ENCODE measurements at places on chromosomes 2 and 18. TPM values are rescaled to one million over a fixed set of nuclear protein-coding genes. Genes with fewer than 3 reads are reported as not detected.

- DNase-seq: no peak
Observed at GRCh38 chr2:26670931-26671460, 21.5 kb upstream of the KCNK3 start.

DNA sequence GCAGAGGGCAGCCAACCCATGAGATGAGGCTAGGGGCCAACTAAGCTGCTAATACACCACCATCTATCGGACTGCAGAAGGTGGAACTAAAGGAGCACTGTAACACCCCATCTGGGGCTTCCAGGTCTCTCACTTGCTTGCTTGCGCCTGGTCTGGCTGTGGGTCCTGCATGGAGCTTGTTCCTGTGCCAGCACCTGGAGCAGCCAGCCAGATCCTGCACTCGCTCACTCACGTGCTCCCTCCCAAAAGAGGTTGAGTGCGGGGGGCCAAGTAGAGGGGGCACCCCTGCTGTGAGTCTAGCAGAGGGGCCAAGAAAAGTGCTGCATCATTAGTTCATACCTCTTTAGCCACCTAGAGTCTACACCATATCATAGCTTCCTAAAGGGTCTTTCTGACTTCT is 250.9 kb downstream of the LRRTM4 start:
- DNase-seq: no peak

DNA sequence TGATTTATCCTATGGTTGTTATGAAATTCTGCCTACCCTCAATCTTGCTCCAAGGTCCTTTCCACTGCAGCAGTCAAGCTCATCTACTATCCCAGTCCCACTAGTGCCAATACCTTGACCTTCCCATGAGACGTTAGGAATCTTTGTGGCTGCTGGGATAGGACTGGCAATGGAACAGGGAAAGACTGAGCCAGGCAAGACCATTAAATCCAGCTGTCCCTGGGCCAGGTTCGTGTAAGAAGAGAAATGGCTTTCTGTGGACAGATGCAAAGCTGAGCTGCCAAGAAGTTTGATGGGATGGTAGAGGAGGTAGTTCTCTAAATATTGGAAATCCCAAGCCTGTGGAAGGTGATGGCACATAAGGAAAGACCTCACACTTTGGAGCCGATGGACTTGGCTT is 50.1 kb upstream of the TMEM17 start:
- DNase-seq: no peak

GRCh38 chr18:48706731-48707130 is 167.9 kb downstream of the CTIF start:
- DNase-seq: no peak

DNA sequence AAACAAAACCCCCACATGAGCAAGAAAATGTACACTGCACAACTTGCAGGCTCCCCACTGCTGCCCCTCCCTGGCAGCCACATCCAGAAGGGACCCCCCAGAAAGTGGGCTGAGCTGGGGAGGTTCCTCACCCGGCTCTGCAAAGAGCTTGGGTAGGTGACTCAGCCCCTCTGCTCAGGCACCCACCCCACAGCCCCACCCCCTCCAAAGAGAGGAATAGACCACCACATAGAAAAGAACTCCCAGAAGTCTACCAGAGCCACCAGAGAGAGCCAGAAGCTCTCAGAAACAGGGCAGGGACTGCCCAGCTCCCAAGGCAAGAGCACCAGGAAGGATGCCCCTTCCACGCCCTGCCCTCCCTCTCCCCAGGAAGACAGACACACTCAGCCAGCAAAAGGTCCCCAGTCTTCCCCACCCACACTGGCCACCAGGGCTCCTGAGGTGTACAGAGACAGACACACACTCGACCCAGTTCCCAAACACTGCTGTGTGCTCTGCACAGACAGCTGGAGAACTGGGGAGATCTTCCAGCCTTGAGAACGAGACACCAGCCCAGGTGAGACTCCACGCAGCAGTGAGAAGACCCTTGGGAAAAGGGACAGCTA is 28.2 kb downstream of the BIN1 start:
- DNase-seq: no peak

GRCh38 chr2:240510513-240511210 is 47.1 kb downstream of the ANKMY1 start:
- no peak for DNase-seq

- DNase-seq: no peak
Observed at GRCh38 chr2:158746488-158746887, 48.6 kb upstream of the DAPL1 start.

GRCh38 chr2:98805412-98806171 is 74.7 kb upstream of the MGAT4A start:
- DNase-seq: peak; percentile 49

GRCh38 chr2:160425434-160426151 is 68.0 kb downstream of the RBMS1 start:
- no peak for DNase-seq

DNA sequence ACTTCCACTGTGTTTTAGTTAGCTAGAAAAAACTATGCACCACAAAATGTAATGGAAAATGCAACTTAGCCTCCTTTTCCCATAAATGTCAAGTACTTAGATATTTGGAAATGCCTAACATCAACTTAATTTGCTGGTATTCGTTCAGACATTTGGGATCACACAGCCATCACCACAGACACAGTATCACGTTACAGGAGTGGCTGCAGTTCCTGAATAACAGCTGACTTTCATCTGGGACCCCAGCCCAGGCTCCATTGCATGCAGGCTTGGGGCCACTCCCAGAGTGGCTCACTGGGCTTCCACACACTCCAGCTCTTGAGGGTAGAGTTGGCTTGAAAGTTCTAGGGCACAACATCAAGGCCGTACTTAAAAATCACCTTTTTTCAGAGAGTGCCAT is 9.3 kb downstream of the TMEM182 start:
- no peak for DNase-seq

- no peak for DNase-seq
Observed at GRCh38 chr2:103656558-103656957, 894.7 kb downstream of the TMEM182 start.

GRCh38 chr18:3514312-3515216 is 64.6 kb downstream of the TGIF1 start:
- DNase-seq: peak; percentile 46

GRCh38 chr2:222797871-222798270 is 63.0 kb upstream of the ACSL3 start:
- DNase-seq: no peak

DNA sequence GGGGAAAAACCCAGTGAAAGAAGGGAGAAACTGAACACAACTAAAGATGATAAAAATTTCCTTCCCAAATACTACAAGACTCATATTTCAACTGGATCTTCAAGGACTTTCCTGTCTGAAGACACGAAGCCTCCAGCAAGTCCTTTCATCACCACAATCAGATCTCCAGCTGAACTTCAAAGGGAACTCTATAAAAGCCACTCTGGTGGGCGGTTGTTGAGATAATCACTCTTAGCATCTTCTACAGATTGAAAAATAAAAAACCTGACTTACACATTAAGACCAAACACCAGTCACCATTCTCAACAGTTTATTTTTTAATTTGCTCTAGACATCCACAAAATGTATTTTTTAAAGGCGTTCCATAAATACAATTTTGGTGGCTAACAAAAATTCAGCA is 4.4 kb downstream of the REV1 start:
- no peak for DNase-seq

- DNase-seq: no peak
Observed at GRCh38 chr2:20599861-20600461, 50.9 kb downstream of the HS1BP3 start.

GRCh38 chr2:195984923-195985726 is 83.5 kb downstream of the DNAH7 start:
- no peak for DNase-seq

GRCh38 chr18:33282709-33283333 is 157.7 kb downstream of the CCDC178 start:
- no peak for DNase-seq

Gene MLPH
- 12.9 TPM for total RNA-seq

Gene UGT1A10
- not detected for total RNA-seq

Gene EPB41L3
- not detected for total RNA-seq

Gene MYL1
- not detected for total RNA-seq

Gene IL36A
- total RNA-seq: not detected

Measured in A172 (cell line).